ENCODE measurements at places on chromosomes 2 and 18.

DNA sequence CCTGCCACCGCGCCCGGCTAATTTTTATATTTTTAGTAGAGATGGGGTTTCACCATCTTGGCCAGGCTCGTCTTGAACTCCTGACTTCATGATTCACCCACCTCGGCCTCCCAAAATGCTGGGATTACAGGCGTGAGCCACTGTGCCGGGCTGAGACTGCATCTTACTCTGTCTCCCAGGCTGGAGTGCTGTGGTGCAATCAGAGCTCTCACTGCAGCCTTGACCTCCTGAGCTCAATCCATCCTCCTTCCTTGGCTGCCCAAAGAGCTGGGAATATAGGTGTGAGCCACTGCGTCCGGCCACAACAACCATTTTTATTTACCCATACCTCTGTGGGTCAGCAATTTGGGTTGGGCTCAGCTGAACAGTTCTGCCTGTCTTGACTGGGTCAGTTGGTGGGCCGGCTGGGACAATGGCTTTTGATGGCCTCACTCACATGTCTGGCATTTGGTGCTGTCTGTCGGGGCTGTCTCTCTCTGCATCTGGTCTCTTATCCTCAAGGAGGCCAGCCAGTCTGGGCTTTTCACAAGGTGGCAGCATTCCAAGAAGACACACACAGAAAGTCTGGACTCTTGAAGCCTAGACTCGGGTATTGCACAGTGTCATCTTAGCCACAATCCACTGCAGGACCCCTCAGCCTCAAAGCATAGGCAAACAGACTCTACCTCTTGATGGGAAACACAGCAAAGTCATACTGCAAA is 116.8 kb upstream of the GATA6 start:
- H3K27me3 ChIP-seq, result no peaks in the 10 kb centered on the region
- no peaks in the 10 kb centered on the region for H3K36me3 ChIP-seq
- H3K4me1 ChIP-seq, result no peaks in the 10 kb centered on the region
- H3K4me3 ChIP-seq, result no peak overlapping the region
- no peak overlapping the region for H3K27ac ChIP-seq

DNA sequence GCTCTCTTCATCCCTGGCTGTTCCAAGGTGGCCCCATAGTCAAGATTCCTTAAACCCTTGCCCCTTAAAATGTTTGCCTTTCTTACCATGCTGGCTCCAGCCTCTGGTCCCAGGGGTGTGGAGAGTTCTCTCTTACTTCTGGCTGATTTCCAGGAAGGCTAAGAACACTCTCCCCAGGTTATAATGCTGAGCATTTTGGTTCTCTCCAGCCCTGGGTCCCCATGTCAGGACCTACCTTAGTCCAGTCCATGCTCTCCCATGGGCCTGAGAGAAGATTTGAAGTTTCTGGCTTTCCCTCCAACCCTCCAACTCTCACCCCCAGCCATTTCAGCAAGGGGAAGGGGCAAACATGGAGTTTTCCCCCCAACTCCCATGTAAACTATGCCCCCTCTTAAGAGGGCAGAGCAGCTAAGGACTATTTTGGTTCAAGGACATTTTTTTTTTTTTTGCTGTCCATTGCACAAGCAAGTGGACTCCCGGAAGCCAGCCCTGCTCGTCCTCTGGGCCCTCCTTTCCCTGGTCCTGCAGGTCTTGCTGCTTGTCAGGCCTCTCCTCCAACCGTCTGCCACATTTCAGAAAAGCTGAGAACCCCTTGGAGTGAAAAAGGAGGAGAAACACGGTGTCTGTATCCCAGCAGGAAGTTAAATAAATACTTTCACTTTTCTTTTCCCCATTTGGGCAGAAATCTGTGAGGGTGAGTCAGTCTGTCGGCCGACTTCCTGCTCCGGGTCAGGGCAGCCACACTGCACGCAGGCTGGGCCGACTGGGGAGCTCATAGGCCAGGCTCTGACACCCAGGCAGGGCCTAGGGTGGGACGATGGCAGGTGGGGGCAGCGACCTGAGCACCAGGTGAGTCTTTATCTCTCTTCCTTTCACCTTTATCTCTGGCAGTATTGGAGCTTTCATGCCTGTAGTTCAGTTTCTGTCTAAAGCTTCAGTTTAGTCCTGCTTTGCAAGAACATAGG is at the start of gene SP140L:
Gene SP140L, plus strand, starts transcription at position 741 of the 965 bp plus-strand sequence. Its CDS starts 77 bp downstream, at position 818.
- H3K4me3 ChIP-seq, result no peak within 1 kb of the TSS
- H3K36me3 ChIP-seq, result no peaks in the 10 kb centered on the region
- H3K27ac ChIP-seq, result no peak within 1 kb of the TSS
- H3K27me3 ChIP-seq, result no peaks in the 10 kb centered on the region

DNA sequence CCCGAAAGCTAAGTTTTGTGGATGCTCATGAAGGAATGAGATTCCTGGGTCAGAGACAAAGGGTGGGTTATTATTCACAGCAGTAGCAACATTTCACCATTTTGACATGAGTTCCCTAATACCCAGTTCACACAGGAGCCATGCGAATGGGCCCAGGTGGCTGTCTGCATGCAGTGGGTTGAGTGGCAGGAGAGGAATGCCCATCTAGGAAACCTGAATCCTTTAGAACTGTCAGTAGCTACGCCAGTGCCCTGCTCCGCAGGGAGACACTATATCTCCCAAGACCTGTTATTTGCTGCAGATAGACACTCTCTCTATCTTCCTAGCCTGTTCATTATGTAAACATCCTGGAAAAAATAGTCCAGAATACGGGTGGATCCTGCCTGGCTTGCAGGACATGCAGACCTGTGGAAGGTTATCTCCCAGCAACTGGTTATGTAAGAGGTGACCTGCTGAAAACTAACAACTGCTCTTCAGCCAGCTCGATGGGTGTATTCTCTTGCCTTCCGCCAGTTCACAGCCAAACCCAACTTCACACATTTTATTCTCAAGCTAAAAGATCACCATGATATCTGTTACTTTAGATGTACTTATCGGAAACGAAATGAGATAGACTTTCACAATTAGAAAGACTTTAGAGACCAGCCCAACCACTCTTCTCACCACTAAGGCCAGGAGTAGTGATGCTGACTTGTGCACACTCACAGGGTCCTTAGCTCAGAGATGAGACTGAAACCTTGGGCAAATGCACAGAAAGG is 59.1 kb downstream of the MBP start:
- no peaks in the 10 kb centered on the region for H3K36me3 ChIP-seq
- no peaks in the 10 kb centered on the region for H3K27me3 ChIP-seq
- no peak overlapping the region for H3K27ac ChIP-seq

GRCh38 chr2:46914578-46915230 is 902 bp downstream of the MCFD2 start:
- H3K27ac ChIP-seq, result no peak overlapping the region

DNA sequence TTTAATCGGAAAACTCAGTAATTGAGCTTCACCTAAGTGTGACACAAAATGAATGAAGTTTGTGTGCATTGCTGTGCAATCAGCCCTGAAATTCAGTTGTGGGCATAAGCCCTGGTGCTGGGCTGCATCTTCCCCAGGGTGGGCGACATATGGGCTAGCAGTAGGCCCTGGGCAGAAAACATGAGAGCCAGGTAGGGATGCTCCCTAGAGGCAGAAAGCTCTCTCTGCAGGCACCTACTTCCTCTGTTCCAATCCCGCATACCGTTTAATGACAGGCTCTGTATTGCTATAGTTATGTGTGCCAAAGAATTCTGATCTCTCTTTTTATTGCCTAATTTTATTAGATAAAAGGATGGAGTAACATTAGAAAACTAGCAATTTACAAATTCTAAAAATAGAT is 456.7 kb downstream of the NRXN1 start:
- 0 out of 2 replicates have a peak, but pooled peaks cover 4% of the 10 kb centered on the region for H3K4me1 ChIP-seq
- H3K27ac ChIP-seq, result no peak overlapping the region
- no peak overlapping the region for H3K4me3 ChIP-seq

- H3K27me3 ChIP-seq, result peaks cover 35% of the 10 kb centered on the region
- H3K4me3 ChIP-seq, result peak overlapping the region; percentile 74
- DNase-seq, result no peak
- H3K27ac ChIP-seq, result no peak overlapping the region
Measured at GRCh38 chr18:8703781-8704301, 1.5 kb upstream of the MTCL1 start.

GRCh38 chr2:60278906-60279305 is 274.5 kb downstream of the BCL11A start:
- no peak for DNase-seq
- no peak overlapping the region for H3K27ac ChIP-seq
- H3K36me3 ChIP-seq, result no peaks in the 10 kb centered on the region
- H3K4me1 ChIP-seq, result no peaks in the 10 kb centered on the region
- H3K4me3 ChIP-seq, result no peak overlapping the region
- H3K27me3 ChIP-seq, result no peaks in the 10 kb centered on the region

DNA sequence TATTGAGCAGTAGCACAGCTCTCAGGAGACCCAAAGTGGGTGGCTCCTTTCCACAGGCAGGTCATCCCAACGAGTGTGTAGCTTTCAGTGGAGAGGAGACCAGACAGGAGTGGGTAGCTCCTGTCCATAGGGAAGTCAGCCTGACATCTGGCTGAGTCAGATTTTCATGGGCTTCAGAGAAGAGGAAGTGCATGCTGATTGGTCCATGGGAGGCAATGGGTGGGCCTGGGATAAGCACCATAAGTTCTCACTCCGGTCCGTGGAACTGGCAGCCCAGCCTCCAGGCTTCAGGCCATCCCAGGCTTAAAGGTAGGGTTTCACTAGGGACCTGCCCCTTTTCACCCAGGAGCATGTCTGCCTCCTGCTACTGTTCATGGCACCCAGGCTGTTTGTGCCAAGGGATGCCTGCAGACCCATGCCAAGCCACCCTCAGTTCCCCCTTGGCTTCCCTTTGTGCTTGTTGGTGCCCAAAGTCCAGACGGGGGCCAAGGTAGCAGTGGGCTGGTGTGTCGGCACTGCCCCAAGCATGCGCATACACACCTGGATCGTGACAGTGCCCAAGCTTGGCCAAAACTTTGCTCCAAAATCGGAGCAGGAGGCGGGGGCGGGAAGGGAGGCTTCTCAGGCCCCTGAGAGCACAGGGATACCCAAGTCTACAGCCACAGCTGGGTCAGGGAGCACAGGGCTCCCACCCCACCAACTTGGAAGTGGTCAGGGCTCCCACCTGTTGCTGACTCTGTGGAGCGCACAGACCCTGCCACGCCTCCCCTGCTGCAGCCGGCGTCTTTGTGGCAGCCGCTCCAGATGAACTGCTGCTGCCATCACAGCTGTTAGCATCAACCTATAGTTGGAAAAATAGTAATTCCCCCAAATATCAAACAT is 26.4 kb downstream of the MARCHF7 start:
- peak; percentile 28 for DNase-seq
- no peaks in the 10 kb centered on the region for H3K4me1 ChIP-seq
- H3K36me3 ChIP-seq, result peaks cover 25% of the 10 kb centered on the region
- no peak overlapping the region for H3K4me3 ChIP-seq
- H3K27ac ChIP-seq, result no peak overlapping the region

DNA sequence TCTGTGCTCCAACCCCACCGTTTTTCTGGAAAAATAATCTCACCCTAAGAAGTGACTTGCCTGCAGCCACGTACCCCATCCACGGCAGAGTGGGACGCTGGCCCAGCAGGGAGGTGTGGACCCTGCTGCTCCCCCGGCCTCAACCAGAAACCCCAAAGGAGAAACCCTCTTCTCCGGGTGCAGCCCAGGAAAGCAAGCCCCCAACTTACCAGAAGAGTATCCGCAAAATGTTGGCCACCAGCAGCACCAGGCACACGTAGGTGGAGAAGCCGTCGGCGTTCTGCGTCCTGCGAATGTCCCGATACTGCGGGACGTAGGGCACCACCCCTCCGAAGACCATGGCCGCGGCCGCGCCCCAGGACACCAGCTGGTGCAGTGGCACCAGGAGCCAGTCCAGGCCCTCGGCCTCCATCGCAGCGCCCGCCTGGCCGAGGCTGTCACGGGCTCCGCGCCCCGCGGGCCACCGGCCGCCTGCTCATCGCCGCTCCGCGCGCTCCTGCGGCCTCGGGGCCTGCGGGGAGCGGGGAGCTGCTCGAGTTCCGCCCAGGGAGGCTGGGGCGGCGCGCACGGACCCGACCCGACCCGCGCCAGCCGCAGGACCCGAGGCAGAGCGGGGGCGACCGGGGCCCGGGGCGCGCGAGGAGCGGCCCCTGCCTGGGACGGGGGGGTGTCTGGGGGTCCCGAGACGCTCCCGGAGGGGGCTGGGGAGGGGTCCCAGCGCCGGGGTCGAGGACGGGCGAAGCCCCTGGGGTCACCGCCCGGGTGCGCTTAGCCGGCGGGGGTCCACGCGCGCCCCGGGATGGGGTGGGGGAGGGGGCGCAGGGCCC is 725 bp downstream of the SLC66A2 start:
- peaks cover 58% of the 10 kb centered on the region for H3K27me3 ChIP-seq
- H3K4me1 ChIP-seq, result peaks cover 8% of the 10 kb centered on the region
- no peak overlapping the region for H3K27ac ChIP-seq
- peak; percentile 63 for DNase-seq
- H3K4me3 ChIP-seq, result peak overlapping the region; percentile 66

DNA sequence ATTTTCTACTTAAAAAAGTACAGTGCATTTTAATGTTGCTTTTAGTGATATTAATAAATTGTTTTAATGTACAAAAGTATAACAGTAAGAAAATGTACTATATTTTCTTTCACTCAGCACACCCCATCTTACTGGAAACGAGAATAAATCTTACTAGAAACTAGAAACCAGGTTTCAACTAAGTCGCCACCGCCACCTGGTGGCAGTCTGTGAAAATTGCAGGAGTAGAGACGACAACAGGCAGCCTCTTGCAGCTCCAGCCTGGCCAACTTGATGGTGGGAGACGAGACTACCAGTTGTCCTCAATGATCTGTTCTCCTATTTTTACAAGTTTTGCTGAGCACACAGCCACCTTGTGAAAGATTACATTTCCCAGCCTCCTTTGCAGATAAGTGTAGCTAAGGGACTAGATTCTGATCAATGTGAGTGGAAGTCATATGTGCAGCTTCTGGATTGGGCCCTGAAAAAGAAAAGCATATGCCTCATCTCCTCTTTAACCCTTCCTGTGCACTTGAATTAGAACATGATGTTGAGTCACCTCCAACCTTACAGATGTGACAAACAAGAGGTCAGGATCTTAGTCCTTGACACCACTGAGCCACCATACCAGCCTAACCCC is 8.7 kb downstream of the OTOF start:
- H3K4me3 ChIP-seq, result no peak overlapping the region
- H3K4me1 ChIP-seq, result no peaks in the 10 kb centered on the region
- no peaks in the 10 kb centered on the region for H3K36me3 ChIP-seq
- H3K27ac ChIP-seq, result no peak overlapping the region
- DNase-seq, result peak; percentile 90

GRCh38 chr2:88114889-88115288 is 13.0 kb downstream of the FABP1 start:
- no peaks in the 10 kb centered on the region for H3K36me3 ChIP-seq
- H3K27ac ChIP-seq, result no peak overlapping the region
- no peaks in the 10 kb centered on the region for H3K27me3 ChIP-seq
- no peaks in the 10 kb centered on the region for H3K4me1 ChIP-seq
- H3K4me3 ChIP-seq, result no peak overlapping the region

GRCh38 chr2:216858312-216858711 is 1.6 kb downstream of the TNP1 start:
- H3K27me3 ChIP-seq, result no peaks in the 10 kb centered on the region
- no peaks in the 10 kb centered on the region for H3K36me3 ChIP-seq
- no peak overlapping the region for H3K4me3 ChIP-seq

DNA sequence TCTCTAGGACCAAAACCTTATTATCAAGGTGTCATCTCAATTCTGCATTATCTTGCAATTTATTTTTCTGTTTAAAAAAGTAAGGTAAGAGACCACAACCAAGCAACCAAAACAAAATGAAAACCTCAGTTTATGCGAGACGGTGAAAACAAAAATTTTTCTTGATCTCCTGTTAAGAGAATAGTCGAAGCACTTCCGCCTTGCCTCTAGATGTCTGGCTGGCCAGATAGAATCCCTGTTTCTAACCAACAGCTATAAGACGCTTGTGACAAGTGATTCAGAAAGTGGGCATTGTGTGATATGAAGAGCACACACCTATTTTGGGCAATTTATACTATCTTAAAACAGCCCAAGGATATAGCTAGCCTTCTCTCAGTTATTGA is 51.2 kb downstream of the MGAT5 start:
- no peak overlapping the region for H3K4me3 ChIP-seq
- H3K4me1 ChIP-seq, result peaks cover 12% of the 10 kb centered on the region
- no peak overlapping the region for H3K27ac ChIP-seq
- H3K27me3 ChIP-seq, result no peaks in the 10 kb centered on the region

Measured in GM23338 (cell line).